Activated CD8-positive, alpha-beta memory T cell treated with anti-CD3 and anti-CD28 coated beads for 1 hour (primary cell): ENCODE measurements at places on chromosomes 4 and X.

GRCh38 chrX:41119803-41120202 lies 34.6 kb downstream of the USP9X start:
- no peak for DNase-seq

DNA sequence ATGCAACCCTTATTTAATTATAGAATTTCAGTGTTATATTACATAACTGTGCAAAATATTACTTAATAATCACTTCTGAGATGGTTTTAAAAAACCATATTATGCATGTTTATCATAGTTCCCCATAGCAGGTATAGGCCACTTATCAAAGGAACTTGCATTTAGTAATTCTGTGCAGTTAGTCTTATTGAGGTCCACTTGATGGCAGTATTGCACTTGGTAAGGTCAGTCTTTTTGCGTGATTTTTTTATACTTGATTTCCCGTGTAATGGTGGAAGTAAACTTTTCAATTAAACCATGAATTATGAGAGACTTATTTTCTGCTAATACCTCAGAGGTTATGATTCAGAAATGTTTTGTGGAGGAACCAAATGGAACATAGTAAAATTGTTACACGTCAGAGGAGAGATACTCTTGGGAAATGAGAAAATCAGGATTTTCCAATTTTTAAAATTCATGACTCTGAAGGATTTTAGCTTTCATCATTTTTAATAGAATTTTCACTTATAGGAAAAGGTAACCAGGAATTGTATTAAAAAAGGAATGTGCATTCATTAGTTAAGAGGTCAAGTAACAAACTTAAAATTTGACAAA lies 230.0 kb downstream of the CCSER1 start:
- no peak for DNase-seq

DNA sequence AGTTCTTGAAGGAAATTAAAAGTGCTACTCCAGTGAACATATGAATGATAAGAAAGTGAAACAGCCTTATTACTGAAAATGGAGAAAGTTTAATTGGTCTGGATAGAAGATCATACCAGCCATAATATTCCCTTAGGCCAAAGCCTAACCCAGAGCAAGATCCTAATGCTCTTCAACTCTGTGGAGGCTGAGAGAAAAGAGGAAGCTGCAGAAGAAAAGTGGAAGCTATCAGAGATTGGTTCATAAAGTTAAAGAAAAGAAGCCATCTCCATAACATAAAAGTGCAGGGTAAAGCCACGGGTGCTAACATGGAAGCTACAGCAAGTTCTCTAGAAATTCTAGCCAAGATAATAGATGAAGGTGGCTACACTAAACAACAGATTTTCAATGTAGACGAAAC lies 85.5 kb upstream of the ATOH1 start:
- DNase-seq = no peak

DNA sequence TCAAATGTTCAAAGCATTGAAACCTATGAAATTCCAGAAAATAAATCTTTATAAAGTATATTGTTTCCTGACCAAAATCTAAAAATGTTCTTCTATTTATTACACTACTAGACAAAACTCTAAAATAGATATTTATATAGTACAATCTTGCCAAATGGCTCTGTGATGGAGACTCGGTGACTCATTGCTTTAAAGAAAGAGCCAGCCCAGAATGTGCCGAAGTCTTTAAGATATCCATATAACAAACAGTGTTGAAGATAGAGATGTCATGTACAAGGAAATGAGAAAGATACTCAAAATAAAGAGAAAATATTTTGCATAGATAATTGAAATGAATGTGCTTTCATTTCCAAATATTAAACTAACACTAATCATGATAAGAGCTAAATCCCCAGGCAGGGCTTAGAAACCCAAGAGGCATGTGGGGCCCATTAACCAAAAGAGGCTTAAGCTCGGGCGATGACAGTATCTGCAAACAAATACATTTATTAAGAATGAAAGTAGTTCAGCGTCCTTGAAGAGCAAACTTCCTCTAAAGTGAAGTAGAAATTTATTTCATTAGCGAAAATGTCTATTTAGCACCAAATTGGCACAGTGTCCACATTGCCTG lies 102.1 kb upstream of the FAM9B start:
- DNase-seq = no peak

DNA sequence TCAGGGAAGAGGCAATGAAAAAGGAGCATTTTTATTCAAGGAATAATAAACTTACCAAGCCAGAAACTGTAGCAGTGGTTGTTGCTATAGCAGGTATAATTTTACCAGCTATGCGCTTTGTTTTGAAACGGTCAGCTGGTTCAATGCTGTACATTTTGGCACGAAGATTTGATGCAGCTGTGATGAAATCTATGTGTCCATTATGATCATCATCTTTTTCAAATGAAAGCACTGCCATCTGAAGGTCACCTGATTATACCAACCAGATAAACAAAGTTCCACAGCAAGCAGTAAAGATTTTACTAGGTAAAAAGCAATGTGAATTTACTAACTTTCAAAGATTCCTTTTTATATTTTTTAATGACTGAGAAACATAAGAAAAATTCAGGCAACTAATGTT lies 66.4 kb downstream of the STAP1 start:
- DNase-seq = no peak

GRCh38 chr4:148196164-148196563 lies 246.1 kb downstream of the NR3C2 start:
- DNase-seq = no peak

DNA sequence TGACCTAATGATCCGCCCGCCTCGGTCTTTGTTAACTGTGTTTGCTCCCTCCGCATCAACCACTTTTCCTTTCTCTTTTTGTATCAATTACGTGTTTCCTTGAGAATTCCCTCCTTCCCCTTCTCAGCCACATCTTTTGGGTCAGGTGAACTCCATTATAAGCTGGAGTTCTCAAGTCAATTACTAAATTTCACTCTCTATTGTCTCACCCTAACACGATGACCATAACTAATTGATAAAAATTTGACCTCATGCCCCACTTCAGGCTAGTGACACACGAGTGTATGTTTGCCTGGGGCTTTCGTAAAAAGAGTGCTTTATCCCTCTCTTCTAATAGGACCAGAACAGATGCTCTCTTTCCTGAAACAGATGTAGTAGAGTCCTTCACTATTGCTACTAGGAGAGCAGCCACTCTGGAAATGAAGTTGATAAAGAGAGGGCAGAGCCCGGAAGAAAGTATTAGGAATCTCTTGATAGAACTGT lies 403.6 kb upstream of the ANXA10 start:
- no peak for DNase-seq

DNA sequence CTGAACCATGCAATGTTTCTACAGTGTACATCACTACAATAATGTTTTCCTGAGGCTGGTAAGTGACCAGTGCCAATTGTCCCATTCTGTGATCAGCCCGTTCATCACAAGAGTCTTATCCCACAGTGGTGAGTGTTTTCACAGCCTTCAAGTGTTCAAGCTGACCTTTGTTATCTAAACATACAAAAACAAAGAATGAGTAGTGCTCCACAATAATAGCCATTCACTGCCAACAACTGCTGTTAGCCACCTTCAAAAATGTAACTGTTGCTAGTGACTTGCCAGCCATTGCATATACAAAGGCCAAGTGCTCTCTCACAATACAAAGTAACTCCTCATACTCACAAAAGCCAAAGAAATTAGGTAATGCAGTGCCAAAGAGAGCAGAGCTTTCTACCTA lies 1084.1 kb downstream of the FAM133A start:
- DNase-seq = no peak

DNA sequence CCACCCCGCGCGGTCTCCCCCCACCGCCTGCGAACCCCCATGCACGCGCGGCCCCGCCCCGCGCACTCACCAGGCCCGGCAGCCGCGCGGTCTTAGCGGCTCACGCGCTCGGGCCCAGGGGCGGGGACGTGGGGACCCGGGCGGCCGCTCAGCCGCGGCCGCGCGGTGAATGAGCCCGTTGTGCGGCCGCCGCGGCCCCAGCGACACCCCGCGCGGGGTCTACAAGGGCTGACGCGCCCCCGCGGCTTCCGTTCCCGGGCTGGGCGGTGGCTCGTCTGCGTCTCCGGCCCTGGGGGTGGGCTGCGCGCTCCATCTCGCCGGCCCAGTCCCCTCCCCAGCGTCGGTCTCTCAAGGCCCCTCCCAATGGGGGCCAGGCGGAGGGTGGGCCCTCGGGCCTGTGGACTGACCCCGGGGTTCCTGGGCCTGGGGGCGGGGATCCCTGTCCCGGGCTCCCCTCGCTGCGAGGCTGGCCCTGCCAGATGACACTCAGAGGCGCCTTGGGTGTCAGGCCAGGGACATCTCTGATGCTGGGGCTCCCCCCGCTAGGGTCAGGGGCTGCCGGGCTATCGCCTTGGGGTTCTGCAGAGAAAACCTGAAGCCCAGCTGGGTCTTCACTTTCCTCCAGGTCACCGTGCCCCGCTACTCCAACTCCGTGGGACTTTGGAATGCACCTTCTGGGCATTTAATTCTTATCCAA lies 4.3 kb upstream of the SLC26A1 start:
- DNase-seq = no peak
